ENCODE measurements at places on chromosomes 13 and 19.

DNA sequence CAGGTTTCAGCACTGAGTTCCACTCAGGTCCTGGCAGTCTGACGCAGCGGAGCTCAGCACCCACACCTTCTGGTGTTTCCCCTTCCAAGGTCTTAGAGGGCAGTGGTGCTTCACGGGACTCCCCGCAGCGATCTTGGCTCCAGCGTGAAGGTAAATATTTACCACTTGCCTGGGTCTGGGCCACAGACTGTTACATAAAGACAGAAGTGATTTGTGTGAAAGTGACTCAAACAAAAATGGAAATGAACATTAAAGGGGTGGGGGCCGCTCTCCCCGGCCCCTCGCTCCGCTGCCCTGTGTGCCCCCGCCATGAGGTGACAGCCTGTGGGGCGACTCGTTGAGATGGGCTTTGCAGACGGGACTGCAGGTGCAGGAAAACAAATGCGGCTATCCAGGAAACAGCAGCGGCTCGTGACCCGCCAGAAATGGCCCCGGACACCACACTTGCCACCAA lies 55.0 kb downstream of the GGACT start:
- no peak for DNase-seq

DNA sequence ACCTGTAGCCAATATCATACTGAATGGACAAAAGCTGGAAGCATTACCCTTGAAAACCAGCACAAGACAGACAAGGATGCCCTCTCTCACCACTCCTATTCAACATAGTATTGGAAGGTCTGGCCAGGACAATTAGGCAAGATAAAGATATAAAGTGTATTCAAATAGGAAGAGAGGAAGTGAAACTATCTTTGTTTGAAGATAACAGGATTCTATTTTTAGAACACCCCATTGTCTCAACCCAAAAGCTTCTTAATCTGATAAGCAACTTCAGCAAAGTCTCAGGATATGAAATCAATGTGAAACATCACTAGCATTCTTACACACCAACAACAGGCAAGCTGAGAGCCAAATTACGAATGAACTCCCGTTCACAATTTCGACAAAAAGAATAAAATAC lies 17.8 kb upstream of the CCNA1 start:
- no peak for DNase-seq

GRCh38 chr13:27997904-27998522 lies 9.5 kb upstream of the URAD start:
- peak; percentile 65 for DNase-seq

DNA sequence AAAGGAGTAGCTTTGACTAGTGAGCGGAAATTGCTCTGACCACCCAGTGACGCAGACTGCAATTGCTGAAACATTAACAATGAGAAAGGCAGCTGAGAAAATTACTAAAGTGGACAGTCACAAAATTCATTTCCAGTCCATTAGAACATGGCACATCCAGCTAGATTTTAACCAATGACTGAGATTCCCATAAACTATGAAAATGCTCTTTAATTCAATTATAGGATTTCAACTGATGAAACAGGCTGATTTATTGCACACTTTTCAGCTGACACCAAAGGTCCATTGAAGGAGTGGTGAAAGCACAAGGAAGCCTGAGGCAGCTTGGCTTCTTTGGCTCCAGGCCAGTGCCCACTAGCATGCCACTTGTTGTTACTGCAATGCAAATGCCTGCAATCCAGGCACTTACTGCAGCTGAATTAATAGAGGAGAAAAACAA lies 933.4 kb downstream of the SLITRK6 start:
- peak; percentile 84 for DNase-seq

GRCh38 chr19:12943437-12944044 lies 2.1 kb upstream of the RAD23A start:
- no peak for DNase-seq

Measured in NCI-H460 (cell line).